ENCODE measurements at places on chromosomes 2 and 18. TPM values are rescaled to one million over a fixed set of nuclear protein-coding genes. Genes with fewer than 3 reads are reported as not detected.

TDRD15 gene
- not detected for total RNA-seq

ZAP70 gene
- not detected for total RNA-seq

ADCYAP1 gene
- not detected for total RNA-seq

CNDP2 gene
- total RNA-seq = 40.5 TPM

RBKS gene
- total RNA-seq = 2.8 TPM

IL1A gene
- not detected for total RNA-seq

NR4A2 gene
- total RNA-seq = 1.1 TPM

SDC1 gene
- 33.1 TPM for total RNA-seq

REG3A gene
- not detected for total RNA-seq

COL4A3 gene
- total RNA-seq = not detected

LRP1B gene
- total RNA-seq = not detected

TRPM8 gene
- not detected for total RNA-seq

TRIM43 gene
- not detected for total RNA-seq

SERPINB4 gene
- not detected for total RNA-seq

SPC25 gene
- total RNA-seq = 3.7 TPM

SMYD1 gene
- total RNA-seq = not detected

IHH gene
- total RNA-seq = not detected

SLC4A3 gene
- 0.54 TPM for total RNA-seq

GALR1 gene
- total RNA-seq = not detected

RNF125 gene
- total RNA-seq = 1.4 TPM

LAPTM4A gene
- 363 TPM for total RNA-seq

RRM2 gene
- total RNA-seq = 23.5 TPM

FSHR gene
- total RNA-seq = not detected

LYPD1 gene
- 0.11 TPM for total RNA-seq

CAPN10 gene
- total RNA-seq = 13.3 TPM

SCN9A gene
- total RNA-seq = 8.3 TPM

POTEC gene
- not detected for total RNA-seq

UPP2 gene
- total RNA-seq = not detected

FAP gene
- 269 TPM for total RNA-seq

UGT1A10 gene
- not detected for total RNA-seq

VSNL1 gene
- total RNA-seq = not detected

EPB41L3 gene
- 19.2 TPM for total RNA-seq

GREB1L gene
- total RNA-seq = 3.0 TPM

DCDC2C gene
- not detected for total RNA-seq

GALNT5 gene
- total RNA-seq = 114 TPM

IL36B gene
- total RNA-seq = not detected

CDH7 gene
- total RNA-seq = not detected

FABP1 gene
- not detected for total RNA-seq

MSTN gene
- total RNA-seq = 0.11 TPM

FER1L5 gene
- total RNA-seq = not detected

TTC31 gene
- total RNA-seq = 17.7 TPM

COL4A4 gene
- 0.76 TPM for total RNA-seq

ASAP2 gene
- 49.6 TPM for total RNA-seq

DLGAP1 gene
- total RNA-seq = 0.22 TPM

IL36A gene
- not detected for total RNA-seq

SLC30A3 gene
- total RNA-seq = not detected

SCYGR4 gene
- not detected for total RNA-seq

LRRTM4 gene
- total RNA-seq = not detected

TGFA gene
- total RNA-seq = 17.3 TPM

CHRNG gene
- total RNA-seq = not detected

All from GM23248 (cell line).